ENCODE measurements at places on chromosomes 4 and X.

GRCh38 chrX:68719181-68719903 is 71.9 kb downstream of the STARD8 start:
- no peak for DNase-seq

- no peak for DNase-seq
Observed at GRCh38 chr4:22063613-22064012, 115.0 kb upstream of the KCNIP4 start.

DNA sequence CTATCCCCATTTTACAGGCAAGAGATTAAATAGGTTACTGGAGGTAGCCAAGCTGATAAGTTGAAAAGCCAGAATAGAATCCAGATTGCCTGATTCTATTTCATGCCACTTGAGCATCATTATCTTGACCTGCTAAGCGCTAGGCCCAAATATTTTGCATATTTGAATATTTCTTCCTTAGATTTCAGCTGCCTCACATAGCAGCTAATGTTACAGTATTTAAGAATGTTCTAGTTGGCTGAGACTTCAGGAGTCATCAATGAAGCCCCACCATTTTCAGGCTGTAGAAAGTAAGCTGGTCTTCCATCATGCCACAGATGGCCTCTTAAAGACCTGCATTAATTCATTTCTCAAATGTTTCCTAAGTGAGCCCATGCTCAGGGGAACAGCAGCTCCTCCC is 121.4 kb downstream of the SHROOM3 start:
- DNase-seq, result no peak

DNA sequence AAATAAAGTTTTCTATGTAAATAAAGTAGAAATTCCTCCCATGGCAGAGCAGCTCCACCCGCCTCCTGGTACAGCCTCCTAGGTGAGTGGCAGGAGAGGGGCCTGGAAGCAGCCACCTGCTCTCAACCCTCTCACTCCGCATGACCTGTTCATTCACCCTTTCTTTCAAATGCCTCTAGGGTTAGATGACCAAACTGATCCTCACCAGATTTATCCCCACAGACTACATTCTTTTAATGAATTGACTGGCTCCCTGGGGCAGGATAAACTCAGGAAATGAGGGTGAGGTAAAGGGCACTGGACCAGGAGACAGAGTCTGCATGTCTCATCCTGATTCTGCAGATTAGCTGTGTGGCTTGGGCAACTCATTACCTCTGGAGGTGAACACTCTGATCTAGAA is 32.6 kb upstream of the NKX6-1 start:
- no peak for DNase-seq

DNA sequence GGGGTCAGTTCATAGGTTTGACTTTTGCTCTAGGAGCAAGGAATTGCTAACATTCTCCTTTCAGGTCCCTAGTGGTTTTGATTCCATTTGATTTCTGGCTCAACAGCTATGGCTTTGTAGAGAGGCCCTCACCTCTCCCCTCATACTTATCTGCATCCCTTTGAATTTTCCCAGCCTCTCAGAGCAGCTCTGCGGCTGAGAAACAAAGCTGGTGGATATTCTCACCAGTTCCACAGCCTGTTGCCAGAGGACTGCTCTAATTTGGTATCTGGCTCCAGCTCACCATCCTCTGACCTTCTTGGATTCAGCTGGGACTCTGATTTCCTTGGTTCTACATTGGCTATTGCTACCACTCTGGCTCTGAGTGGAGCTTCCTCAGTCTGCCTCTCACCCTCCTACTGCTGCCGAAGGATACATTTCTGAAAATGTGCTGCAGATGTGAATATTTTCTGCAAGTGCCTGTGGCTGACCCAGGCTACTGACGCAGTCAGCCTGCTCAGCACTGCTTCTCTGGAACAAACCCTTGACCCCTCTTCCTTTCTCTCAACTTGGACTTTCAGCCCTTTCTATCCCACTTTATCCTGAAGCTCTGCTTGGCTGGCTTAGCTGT is 110.9 kb upstream of the ENPEP start:
- no peak for DNase-seq

DNA sequence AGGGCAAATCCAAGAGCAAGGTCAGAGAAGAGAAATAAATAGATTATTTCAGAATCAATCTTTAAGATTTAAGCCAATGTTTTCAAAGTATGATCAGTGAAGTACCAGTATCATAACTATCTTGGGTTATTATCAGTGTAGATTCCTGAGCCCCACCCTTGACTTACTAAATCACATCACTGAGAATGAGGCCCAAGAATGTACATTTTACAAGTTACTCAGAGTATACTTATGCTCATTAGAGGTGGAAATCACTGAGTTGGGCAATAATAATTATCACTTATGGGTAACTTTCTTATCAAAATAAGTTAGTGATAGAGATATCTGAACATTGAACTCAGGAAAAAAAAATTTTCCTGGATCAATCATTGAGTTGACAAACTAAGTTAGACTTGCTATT is 121.6 kb upstream of the NOCT start:
- DNase-seq, result no peak

All from activated CD4-positive, CD25-positive, alpha-beta regulatory T cell (primary cell).